Right renal pelvis (tissue), 4 donors: ENCODE measurements at places on chromosomes 3 and 15. TPM values are rescaled to one million over a fixed set of nuclear protein-coding genes. Genes with fewer than 3 reads are reported as not detected.

DNA sequence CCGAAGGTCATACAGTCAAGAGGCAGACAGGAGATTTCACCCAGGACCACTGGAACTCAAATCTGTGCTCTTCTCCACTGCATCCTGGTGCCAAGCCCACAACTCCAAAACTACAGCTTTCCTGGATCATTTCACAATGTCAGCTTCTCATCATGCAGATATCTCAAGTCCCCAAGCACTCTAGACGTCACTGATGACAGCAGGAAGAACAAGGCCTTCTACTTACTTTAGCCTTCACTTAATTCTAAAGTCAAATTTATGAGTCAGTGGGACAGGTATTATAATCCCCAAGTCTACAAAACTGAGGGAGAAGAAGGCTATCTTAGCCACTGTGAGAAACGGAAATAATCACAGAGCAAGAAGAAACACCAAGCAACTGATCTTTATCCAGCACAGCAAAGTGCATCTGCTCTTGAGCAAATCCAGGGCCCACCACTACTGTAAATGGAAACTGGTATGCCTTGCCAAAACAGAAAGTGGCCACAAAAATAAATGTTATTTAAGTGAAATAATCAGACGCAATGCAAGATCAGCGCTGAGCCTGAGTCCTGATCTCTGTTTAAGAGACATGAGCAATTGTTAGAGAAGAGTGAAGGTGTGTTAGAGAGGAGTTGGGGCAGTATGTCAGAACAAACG is 928 bp downstream of the RAD18 start:
- no peak for DNase-seq

- DNase-seq: no peak
Measured at GRCh38 chr3:124202754-124203153, 210.8 kb upstream of the ROPN1 start.

DNA sequence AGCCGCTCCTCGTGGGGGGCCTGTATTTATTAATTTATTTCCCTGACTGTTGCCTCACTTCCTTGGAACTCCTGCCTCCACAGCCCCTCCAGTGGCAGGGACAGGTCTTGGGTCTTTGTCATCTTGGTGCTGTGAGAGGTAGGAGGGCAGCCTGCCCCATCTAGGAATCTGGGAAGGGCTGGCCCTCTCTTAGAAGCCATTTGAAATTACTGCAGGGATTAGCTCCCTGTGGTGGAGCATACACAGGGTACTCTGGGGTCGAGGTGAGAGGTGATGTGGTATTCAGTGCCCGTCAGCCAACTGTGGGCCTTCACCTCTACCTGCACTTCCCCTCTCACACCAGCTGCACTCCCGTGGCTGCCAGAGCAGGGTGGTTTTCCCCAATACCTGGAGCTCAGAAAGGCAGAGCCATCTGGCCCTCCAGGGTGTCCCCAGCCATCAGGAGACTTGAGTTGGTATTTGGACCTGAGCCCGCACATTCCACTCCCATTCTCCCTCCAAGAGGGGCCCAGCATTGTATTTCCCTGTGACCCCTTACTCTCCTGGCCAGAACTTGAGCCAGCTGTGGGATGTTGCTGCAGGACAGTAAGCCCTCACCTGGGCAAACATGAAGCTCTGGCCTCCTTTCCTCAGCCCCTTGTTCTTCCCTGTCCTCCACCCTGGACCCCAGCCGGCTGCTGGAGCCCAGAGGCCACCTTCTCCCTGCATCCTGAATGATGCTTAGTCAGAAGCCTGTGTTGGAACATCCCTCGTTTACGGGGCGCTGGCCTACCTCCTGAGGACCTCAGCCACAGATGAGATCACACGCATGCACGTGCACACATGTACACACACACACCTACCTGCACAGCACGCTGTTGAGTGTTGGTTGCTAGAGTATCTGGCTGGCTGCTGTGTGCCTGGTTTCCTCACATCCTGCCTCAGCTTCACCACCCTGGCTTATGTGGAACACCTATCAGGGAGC is 2.0 kb upstream of the JMJD7 start:
- no peak for DNase-seq

DNA sequence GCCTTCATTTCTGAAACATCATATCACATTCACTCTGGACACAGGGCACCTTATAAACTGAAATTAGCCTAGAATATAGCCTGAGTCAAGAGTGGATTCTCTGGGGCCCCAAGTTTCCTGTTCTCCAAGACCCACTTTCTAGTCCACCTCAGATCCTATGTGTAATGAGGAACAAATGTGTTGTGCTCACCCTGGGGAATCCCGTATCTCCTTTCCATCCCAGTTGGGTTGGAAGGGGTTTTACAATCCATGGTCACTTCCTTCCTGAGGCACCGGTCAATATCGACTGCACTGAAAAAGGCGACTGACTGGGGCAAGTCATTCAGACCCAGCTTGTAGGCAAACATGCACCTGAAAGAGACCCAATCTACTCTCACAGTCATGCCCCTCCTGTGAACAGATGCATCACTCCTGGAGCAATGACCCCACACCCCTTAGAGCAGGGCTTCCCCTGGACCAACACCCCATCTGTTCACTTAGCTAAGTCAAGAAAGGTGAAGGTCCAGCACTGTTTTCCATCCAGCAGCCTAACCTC is 17.4 kb downstream of the POLG start:
- no peak for DNase-seq

GRCh38 chr15:69926006-69926405 is 171.7 kb downstream of the TLE3 start:
- DNase-seq: no peak

DNA sequence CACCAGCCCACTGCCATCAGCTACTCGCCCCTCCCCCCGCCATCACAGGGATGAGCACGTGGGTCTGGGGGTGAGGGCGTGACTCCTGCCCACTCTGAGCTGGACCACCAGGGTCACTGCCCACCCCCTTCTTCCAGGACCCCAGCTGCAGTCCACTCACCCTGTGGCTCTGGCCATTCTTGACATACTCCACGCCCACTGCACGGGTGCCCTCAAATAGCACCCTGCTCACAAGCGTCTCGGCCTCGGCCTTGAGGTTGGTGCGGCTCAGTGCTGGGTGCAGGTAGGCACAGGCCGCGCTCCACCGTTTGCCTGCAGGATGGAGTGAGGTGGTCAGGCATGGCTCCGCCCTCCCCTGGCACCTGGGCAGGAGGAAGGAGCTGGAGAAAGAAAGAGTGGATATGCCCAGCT is 23.9 kb downstream of the CHDH start:
- DNase-seq: no peak

GRCh38 chr3:184379358-184380184 is at the start of gene CHRD:
CHRD (plus strand) TSS chr3:184380054; CDS start chr3:184380319, 265 bp downstream.
- no peak for DNase-seq

DNA sequence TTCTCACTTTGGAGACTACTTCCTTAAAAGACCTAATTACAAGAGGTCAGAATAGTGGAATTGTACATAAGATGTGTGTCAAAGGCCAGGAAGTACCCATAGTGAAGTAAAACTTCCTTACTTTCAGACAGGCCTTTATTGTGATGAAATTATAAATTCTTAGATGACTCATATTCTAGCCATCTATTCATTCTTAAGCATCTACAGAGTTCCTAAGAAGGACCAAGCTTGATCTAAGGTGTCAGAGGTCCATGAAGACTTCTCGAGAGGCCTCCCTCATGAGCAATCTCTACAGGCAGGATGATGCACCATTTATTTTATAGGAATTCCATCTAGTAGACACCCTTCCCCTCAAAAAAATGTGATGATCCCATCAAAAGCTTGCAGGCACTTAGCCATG is 493.3 kb downstream of the MAGI1 start:
- no peak for DNase-seq

- DNase-seq: no peak
Measured at GRCh38 chr15:59678620-59679019, 10.5 kb downstream of the BNIP2 start.

- no peak for DNase-seq
Measured at GRCh38 chr3:38479431-38480092, 16.6 kb upstream of the EXOG start.

DNA sequence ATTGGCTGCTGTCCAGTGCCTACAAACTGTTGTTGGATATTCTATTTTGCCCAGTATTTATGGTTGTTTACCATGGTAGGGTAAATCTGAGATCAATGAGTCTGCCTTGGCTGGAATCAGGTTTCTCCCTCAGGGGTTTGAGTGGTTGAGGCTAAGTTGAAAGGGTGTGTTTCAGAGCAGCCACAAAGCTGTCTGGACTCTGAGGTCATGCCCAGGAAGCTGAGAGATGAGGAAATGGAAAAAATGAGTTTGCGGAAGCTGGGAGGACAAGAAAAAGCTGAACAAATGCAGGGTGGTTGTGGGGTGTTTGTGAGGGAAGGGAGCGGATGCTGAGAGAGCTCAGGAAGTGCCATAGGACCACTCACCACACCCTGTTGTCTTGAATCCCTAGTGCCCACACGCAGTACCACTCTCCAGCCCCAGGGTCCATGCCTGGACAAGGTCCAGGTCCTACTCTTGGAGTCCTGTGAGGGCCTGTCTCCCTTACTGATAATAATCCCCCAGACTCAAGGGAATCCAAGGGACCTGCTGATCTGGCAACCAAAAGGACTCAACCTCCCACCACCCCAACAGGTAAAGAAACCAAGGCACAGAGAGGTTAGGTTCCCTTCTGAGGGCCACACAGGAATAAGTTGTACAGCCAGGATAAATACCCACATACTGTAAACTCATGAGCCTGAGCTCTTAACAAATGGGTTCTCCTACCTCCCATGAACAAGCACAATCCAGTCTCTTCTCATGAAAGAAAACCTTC is 81.6 kb downstream of the PPCDC start:
- DNase-seq: no peak

GRCh38 chr3:24614359-24614758 is 119.7 kb upstream of the THRB start:
- DNase-seq: no peak

GRCh38 chr3:33023176-33024136 is 72.0 kb downstream of the CCR4 start:
- no peak for DNase-seq

DNA sequence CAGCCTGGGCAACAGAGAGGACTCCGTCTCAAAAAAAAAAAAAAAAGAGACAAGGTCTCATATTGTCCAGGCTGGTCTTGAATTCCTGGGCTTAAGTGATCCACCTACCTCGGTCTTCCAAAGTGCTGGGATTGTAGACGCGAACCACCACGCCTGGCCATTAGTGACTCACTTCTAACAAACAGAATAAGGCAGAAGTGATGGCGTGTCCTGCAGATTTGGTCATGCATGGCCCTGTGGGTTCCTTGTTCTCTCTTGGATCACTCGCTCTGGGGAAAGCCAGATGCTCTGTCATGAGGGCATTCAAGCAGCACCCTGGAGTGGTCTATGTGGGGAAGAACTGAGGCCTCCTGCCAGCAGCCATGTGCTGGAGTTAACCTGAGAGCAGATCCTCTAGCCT is 27.4 kb upstream of the TJP1 start:
- no peak for DNase-seq

GRCh38 chr3:139715743-139716360 is 38.1 kb upstream of the NMNAT3 start:
- DNase-seq: no peak

DNA sequence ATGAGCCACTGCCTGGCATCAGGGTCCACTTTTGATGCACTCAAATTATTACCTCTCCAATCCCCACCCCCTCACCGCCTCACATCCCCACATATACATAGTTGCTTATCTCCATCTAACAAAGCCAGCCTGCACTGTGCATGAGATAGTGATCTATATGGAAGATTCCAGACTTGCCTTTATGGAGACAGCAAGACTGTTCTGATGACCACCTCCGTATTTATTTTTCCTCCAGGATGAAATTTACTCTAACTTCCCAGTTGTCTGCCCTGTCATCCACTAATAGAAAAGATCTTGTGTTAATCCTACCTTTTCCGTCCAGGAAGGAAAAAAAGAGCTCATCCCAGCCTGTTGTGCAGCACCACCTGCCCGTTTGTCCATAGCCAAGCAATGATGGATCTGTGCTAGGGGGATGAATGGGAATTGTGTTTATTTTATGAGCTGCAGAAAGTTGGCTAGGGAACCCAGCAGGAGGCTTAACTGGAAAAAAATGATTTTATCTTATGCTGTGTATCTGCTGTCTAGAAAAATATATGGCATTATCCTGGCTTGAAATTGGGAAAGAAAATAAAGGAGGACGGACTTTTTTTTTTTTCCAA is 114.5 kb downstream of the CD47 start:
- DNase-seq: no peak

DNA sequence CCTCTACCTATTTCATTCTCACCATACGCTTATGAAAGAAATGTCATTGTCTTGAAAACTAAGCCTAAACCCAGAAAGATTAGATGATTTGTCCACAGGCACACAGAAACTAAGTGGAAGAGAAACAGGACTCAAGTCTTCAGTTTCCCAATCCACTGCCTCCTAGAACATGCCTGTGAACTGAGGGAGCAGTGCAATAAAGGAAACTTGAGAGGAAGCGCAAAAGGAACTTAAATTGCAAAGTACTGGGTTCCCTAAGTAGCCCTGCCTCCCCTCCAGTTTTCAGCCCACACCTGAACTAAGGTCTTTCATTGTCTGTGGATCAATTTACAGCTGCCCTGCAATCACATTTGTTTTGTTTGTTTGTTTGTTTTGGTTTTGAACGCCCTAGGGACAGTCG is 56.7 kb upstream of the TSEN2 start:
- no peak for DNase-seq

DNA sequence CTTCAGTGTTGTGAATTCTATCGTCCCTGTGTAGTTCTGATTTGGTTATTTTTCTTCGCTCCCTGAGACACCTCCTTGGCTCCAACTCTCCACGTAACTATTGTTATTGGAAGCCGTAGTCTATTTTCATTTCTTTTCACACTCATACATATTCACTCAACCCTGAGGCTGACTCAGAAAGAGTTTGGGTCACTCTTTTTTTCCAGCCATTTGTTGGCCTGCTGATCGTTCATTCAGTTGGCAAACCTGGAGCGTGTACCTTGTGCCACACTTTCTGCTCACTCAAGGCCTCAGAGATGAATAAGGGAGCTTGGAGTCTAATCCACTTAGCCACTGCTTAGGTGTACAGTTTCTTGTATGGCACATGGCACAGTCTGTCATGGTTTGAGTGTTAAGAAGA is 22.4 kb downstream of the GYG1 start:
- DNase-seq: no peak

DNA sequence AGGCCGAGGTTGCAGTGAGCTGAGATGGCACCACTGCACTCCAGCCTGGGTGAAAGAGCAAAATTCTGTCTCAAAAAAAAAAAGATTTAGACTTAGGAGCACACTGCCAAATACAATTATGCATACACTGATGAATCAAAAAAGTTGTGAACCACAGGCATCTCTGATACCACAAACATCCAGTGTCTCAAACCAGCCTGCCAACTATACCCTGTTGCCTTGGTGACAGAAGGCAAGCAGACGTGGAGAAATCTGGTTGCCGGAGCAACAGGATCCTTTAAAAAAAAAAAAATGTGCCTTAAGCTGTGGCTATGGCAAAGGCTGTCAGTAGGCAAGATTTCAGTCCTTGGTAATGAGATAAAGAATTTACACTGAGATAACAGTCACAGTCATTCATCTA is 202.3 kb downstream of the NEK10 start:
- DNase-seq: no peak

Gene HCN4
- 1.00 TPM for polyA plus RNA-seq

Gene HMG20A
- polyA plus RNA-seq: 64.7 TPM

Gene GOLGA8M
- 1.9 TPM for polyA plus RNA-seq

Gene ISL2
- not detected for polyA plus RNA-seq

Gene GOLGA6L7
- 0.24 TPM for polyA plus RNA-seq

Gene TEX55
- not detected for polyA plus RNA-seq

Gene IL20RB
- polyA plus RNA-seq: 0.69 TPM

Gene GNAT1
- not detected for polyA plus RNA-seq

Gene ZNF35
- 10.6 TPM for polyA plus RNA-seq

Gene GPR149
- not detected for polyA plus RNA-seq

Gene MYZAP
- 9.5 TPM for polyA plus RNA-seq

Gene GLCE
- polyA plus RNA-seq: 48.8 TPM

Gene LXN
- 28.7 TPM for polyA plus RNA-seq

Gene TRANK1
- 6.4 TPM for polyA plus RNA-seq
